ENCODE measurements at places on chromosomes 6 and 20.
A peak's percentile ranks its signal among the peaks of the same experiment; 100 is the strongest.

GRCh38 chr6:46234156-46234556 lies 63.4 kb upstream of the ENPP5 start:
- no peak for DNase-seq

DNA sequence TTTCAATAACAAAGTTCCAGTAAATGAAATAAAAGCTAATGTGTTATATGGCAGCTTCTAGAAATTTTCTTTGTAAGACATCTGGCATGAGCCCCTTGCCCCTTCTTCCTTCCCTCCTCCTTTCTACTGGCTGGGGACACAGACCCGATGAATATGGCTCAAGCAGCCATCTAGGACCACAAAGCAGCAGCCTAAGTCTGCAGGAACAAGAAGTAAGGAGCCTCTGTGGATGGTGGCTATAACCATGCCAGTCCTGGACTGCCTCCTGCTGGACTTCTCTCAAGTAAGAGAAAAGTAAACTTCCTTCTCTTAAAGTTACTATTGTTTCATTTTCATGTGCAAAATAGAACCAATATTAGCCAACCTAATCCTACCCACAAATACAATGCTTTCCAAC lies 114.9 kb upstream of the DST start:
- no peak for DNase-seq

- DNase-seq = no peak
These were observed 167.8 kb downstream of the WDR27 start for GRCh38 chr6:169534039-169534421.

- no peak for DNase-seq
These were observed 107.1 kb downstream of the CDYL start for GRCh38 chr6:4883298-4883697.

DNA sequence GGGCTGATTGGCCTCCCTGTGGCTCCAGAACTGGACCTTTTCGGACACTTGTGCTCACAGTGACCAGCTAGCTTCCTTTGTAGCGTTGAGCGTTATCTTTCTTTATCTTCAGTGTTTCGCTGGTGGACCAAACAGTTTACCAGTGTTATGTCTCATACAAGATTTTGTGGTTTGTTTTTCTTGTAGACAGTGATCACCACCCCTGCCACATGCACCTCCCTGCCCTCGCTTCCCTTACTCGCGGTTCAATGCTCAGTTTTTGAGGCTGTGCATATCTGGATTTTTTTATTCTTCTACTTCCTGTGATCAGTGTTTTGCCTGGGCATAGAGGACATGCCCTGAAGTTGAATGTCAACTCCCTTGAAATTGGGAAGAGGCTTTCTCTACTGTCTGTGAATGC lies 16.4 kb downstream of the MYT1 start:
- no peak for DNase-seq

DNA sequence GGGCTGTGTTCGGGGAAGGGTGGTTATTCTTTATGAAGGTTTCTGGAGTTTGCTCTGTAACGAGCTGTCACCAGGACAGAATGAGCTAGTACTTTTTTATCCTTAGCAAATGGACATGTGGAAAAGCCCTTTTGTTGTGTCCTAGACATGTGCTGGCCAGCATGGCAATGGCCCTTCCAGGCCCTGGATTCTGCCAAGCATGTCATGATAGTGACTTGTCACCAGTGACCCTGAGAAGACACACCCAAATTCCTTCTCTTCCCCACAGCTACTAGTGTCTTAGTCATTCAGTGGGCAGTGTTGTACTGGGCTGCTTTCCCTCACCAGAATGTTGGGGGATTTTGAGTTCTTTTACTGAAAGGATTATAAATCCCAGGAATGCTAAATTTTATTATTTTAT lies 74.0 kb upstream of the XRN2 start:
- no peak for DNase-seq

GRCh38 chr6:146620655-146621054 lies 21.9 kb downstream of the ADGB start:
- no peak for DNase-seq

- no peak for DNase-seq
These were observed 26.8 kb upstream of the NRSN1 start for GRCh38 chr6:24099181-24099580.

DNA sequence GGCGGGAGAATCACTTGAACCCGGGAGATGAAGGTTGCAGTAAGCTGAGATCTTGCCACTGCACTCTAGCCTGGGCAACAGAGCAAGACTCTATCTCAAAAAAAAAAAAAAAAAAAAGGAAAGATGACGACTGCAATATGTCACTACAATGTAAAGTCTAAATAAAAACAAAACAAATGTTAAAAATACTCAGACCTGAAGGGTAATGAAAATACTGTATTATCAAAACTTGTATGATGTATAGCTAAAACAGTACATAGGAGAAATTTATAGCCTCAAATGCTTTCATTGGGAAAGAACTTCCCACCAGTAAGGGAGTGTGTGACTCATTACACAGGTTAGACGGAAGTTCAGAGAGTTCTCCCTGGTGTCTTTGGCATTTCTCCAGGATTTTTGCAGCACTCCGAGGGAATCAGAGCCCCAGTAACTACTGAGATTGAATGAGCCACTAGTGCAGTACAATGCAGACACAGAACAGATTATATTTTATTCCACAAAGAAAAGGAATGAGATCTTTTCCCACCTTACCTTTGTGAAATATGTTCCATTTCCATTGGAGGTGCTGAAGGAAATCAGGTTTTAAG lies 12.5 kb upstream of the RALGAPB start:
- no peak for DNase-seq

GRCh38 chr6:3911130-3911529 lies 62.0 kb downstream of the FAM50B start:
- DNase-seq = no peak

DNA sequence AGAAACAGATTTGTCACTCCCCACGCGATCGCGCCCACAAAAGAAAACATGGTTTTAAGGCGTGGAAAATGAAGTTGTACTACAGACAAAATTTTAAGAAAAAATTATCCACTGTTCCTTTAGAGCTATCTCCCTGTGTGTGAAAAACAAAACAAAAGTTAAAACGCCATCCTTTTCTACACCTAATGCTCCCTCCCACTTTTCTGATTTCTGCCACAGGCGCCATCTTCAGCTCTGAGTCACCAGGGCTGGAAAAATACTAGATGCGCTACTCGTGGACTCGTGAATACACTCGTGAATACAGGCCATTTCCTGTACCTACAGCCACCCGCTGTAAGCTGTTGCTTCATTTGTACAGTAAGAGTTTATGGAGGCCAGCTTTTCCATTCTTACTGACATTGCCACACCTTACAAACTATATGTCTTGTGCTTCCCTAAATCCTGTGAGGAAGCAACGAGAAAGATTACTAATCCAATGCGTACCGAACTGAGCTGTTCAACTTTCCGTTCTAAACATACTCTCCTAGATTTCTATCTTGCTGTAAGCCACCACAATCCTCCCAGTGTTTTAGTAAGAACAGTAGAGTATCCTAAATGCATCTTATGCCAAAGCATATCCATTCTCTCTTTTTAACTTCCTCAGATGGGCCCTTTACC lies 773 bp upstream of the AHI1 start:
- DNase-seq = peak; percentile 8

- no peak for DNase-seq
These were observed 502.2 kb upstream of the JARID2 start for GRCh38 chr6:14743474-14744211.

GRCh38 chr6:106527979-106528378 lies 101.3 kb downstream of the RTN4IP1 start:
- no peak for DNase-seq

DNA sequence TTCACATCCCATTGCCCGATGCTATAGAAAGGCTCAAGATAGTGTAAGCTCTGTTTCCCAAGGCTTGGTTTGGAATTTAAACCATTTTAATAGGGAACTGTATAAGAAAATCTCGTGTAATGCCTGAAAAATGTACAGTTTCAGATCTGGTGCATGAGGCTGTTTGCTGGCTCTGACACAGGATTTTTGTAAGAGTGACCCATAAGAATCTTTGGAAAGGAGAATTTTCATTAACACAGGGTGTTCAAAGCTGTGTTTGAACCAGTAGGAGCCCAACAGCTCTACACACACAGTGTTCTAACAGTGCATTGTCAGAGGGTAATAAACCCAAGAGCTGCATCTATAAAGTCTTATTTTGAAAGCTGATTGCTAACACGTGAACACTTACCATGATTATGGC lies 293.5 kb downstream of the PRL start:
- DNase-seq = no peak

DNA sequence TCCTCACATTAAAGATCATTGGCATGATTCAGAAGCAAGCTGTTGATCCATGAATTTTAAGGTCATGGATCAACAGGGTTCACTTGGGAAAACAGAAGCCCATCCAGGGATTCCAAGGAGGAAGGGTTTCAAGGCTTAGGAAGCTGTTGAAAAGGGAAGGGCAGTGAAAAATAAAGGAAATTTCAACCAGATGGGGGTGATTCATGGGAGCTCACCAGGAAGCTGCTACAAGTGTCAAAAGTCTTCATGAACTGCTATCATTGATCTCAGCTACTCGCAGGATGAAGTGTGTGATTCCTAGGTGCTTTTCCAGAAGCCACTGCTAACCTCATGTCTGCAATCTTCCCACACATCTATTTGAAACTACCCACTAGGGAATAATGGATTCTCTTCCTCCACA lies 26.2 kb downstream of the ADTRP start:
- no peak for DNase-seq

GRCh38 chr20:36318166-36318565 lies 12.0 kb downstream of the DLGAP4 start:
- DNase-seq = no peak

GRCh38 chr6:4383910-4384638 lies 248.7 kb upstream of the ECI2 start:
- no peak for DNase-seq

DNA sequence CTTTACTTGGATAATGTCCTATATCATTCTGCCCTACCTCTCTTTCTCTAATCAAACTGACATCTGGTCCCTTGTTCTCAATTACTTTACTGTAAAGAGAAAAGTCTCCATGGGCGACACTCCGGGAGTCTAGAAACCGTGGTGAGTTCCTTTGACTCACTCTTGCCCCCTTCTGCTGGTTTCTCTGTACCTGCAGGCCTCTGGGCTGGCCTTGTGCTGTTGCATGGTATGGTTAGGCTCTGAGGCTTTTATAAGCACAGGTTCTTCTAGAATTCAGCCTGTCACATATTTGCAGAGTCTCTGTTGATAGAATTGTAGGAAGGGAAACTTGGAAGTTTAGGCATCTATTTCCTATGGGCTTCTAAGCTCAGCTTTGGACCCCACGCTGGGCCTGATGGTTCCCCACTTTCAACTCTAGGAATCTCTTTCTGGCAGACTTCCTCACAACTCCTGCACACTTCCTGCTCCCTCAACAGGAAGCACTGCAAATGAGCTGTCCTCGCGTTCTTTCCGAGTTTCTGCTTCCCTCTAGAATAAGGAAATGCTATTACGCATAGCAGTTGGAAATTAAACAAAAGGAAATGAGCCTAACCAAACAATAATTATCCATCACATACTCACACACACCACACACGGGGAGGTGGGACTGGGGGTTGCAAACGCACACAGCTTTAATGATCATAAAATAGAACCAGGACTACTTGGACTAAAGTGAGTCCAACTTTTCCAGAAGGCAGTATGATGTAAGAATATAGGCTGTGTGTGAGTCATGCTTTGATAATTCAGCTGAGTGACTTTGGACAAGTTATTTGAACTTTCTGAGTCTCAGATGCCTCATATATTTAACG lies 683.3 kb downstream of the QKI start:
- no peak for DNase-seq

GRCh38 chr6:105550955-105551620 lies 148.2 kb upstream of the PREP start:
- DNase-seq = no peak

DNA sequence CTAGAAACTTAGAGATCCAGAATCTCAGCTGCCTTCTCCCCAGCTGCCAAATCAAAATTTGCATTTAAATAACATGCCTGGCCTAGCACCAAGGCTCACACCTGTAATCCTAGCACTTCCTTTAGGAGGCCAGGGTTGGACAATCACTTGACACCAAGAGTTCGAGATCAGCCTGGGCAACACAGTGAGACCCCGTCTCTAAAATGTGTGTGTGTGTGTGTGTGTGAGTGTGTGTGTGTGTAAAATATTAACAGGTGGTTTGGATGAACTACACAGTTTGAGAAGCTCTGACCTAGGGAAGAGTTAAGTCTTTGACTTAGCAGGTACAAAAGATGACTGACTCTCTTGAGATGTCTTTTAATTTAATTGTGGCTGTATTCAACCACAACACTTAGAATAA lies 20.2 kb upstream of the CD2AP start:
- no peak for DNase-seq

GRCh38 chr20:18728165-18728869 lies 85.3 kb upstream of the SCP2D1 start:
- no peak for DNase-seq

DNA sequence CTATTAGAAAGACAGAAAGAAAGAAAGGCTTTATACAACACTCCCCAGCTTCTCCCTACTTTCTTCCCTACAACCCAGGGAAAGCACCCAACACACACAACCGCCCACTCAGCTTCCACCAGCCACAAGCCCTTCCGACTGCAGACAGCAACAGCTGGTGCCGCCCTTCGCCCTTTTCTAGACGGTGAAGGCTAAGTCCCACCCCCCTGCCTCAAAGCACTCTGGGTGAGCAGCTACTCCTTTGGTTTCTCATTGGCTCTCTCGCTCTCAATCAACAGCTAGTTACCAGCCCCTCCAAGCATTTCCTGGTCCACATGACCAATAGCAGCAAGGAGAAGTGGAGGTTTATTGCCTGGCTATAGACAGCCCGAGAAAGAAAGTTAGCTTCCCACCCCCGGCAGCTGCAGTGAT lies 230.1 kb upstream of the MOCS1 start:
- DNase-seq = peak; percentile 4

- DNase-seq = peak; percentile 31
These were observed 180.0 kb downstream of the TBXT start for GRCh38 chr6:165987483-165988301.

GRCh38 chr6:147157930-147158329 lies 46.3 kb upstream of the STXBP5 start:
- DNase-seq = no peak

DNA sequence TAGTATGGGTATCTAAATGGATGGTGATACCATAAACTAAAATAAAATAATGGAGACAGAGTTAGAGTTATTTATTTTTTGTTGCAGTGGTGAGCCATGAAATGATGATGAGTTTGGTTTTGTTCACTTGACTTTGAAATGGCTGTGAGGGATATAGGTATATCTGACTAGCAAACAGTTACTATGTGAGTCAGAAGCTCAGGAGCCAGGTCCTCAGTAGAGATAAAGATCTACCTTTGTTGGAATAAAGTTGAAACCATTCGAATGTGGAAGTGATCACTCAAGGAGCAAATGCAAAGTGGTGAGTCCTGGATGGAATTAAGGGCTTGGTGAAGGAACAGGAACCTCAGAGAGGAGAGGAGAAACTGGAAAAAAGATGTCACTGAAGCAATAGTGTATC lies 86.0 kb upstream of the TPD52L1 start:
- DNase-seq = no peak

- DNase-seq = no peak
These were observed 202.8 kb downstream of the DLL1 start for GRCh38 chr6:170087941-170088581.

DNA sequence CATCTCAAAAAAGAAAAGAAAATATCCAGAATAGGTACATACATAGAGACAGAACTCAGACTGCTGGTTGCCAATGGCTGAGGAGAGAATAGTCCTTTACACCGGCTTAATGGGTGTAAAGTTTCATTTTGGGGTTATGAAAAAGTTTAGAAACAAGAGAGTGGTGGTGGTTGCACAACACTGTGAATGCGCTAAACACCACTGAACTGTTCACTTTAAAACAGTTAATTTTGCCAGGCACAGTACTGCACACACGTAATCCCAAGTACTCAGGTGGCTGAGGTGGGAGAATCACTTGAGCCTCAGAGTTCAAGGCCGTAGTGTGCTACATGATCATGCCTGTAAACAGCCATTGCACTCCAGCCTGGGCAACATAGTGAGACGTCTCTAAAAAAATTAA lies 7.6 kb downstream of the ILRUN start:
- no peak for DNase-seq
